AG09309 (cell line): ENCODE measurements at places on chromosomes 11 and 22.

DNA sequence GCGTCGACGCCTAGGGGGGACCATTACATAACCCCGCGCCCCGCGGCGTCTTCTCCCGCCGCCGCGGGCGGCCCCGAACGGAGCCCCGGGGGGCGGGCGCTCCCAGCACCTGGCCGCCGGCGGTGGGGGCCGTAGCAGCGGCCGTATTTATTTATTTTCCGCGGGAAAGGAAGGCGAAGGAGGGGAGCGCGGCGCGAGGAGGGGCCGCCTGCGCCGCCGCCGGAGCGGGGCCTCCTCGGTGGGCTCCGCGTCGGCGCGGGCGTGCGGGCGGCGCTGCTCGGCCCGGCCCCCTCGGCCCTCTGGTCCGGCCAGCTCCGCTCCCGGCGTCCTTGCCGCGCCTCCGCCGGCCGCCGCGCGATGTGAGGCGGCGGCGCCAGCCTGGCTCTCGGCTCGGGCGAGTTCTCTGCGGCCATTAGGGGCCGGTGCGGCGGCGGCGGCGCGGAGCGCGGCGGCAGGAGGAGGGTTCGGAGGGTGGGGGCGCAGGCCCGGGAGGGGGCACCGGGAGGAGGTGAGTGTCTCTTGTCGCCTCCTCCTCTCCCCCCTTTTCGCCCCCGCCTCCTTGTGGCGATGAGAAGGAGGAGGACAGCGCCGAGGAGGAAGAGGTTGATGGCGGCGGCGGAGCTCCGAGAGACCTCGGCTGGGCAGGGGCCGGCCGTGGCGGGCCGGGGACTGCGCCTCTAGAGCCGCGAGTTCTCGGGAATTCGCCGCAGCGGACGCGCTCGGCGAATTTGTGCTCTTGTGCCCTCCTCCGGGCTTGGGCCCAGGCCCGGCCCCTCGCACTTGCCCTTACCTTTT, at the start of gene EP300:
Gene EP300, plus strand, starts transcription at position 570 of the 795 bp plus-strand sequence. CDS start 413 bp downstream, outside the sequence.
- DNase-seq = peak; percentile 23

GRCh38 chr22:44460287-44460686, 37.7 kb downstream of the RTL6 start:
- DNase-seq = no peak

DNA sequence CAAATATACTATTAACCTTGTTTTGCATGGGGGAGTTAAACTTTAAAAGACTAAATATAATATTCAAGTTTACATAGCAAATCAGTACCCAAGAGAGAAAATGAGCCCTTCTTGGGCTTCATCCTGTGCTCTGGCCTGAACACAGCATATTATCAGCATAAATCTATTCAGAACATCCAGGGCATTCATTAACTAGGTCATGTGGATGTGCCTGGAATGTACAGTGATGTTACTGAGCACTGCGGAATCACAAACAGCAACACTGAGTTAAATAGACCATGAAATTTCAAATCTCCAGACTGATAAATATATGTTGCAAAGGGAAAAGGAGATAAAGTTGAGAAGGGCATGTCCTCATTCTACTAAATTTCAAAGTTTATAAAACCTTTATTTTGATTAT, 426.4 kb downstream of the AASDHPPT start:
- DNase-seq = no peak

GRCh38 chr11:85663080-85663752, 1.7 kb downstream of the CREBZF start:
- DNase-seq = no peak

GRCh38 chr11:66311470-66311964, 5.3 kb downstream of the CD248 start:
- no peak for DNase-seq

- DNase-seq = no peak
Observed at GRCh38 chr11:75780888-75781287, 12.3 kb downstream of the DGAT2 start.

- no peak for DNase-seq
Observed at GRCh38 chr11:2887515-2888195, 2.1 kb upstream of the CDKN1C start.

- DNase-seq = no peak
Observed at GRCh38 chr11:90737444-90738050, 514.7 kb upstream of the CHORDC1 start.

- DNase-seq = peak; percentile 61
Observed at GRCh38 chr11:11027288-11027687, 169.4 kb upstream of the ZBED5 start.

DNA sequence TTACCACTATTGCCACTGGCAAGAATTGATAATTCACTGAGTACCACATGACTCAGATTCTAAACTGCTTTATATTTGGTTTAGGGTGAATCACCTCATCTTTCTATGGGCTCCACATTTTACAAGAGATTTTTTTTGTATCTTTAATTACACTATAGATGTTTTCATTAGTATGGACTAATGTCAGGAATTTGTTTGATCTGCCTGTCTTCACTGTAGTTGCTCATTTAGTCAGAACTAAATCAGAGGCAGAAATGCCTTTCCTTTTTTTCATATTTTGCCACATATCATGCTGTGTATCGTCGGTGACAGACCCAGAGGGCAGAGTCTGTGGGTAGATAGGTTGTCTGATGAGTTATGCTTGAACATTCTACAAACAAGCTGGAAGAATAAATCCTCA, 524.1 kb downstream of the METTL15 start:
- peak; percentile 18 for DNase-seq
